Gastrocnemius medialis (tissue), 4 donors: ENCODE measurements at places on chromosomes 3 and 15.

- peaks cover 27% of the 10 kb centered on the region for H3K4me1 ChIP-seq
- H3K4me3 ChIP-seq = no peak overlapping the region
- no peaks in the 10 kb centered on the region for H3K27me3 ChIP-seq
- no peak for DNase-seq
Measured at GRCh38 chr3:188178293-188178936, 24.5 kb downstream of the LPP start.

GRCh38 chr15:89378296-89379151 lies 43.9 kb upstream of the POLG start:
- H3K27ac ChIP-seq = no peak overlapping the region
- peaks cover 77% of the 10 kb centered on the region for H3K27me3 ChIP-seq
- no peak for DNase-seq
- H3K4me1 ChIP-seq = peaks cover 9% of the 10 kb centered on the region
- peak overlapping the region; percentile 40 for H3K4me3 ChIP-seq

DNA sequence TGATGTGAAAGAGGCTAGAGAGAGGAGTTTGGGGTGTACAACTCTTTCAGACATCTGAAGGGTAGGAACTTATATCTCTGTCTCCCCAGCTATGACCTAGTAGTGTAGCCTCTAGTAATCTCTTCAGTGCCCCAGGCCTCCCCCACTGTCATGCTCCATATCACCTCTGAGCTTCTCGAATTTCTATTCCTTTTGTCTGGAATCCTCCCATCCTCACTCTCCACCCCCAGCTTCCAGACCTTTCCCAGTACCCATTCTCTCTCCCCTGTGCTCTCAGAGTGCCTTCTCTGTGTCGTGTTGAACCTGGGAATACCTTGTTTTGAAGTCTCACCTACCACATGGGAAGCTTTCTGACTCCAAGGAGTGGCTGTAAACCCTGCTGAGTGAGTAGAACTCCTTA lies 3.6 kb upstream of the RBPMS2 start:
- H3K4me1 ChIP-seq = peaks cover 3% of the 10 kb centered on the region
- peaks cover 8% of the 10 kb centered on the region for H3K27me3 ChIP-seq
- DNase-seq = no peak

DNA sequence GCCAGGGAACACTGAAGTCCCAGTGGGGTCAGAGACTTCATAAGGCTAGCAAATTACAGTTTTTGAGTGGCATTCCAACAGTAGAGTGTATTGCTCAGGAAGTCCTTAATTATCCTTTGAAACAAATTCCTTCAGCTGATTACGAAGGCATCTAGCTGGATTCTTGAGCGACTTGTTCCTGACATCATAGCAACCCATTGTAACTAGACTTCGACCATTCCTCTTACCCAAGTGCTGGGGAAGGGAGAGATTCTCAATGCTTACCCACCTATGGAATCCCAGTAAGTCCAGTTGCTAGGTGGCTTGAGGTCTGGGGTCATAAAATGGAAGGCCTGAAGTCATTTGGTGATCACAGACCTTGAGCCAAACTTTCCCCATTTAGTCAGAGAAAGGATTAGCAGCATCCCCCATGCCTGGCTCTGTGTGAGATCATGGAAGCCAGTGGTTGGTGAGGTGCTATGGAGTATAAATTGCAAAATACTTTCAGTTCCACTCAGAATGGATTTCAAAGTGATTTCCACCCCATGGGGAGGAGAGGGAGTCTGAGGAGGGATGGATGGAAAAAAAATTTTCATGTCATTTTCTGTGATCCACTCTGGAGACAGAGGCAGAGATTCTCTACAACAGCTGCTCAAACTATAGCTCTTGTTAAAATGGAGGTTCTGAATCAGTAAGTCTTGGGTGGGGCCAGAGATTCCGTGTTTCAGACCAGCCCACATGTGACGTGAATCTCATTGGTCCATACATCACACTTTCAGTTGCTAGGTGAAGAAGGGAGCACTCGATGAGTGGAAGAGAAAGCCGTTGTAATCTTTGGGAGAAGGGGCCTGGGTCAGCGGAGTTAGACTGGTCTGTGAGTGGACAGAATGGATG lies 45.7 kb downstream of the CD86 start:
- H3K27ac ChIP-seq = no peak overlapping the region
- H3K27me3 ChIP-seq = no peaks in the 10 kb centered on the region
- H3K4me3 ChIP-seq = no peak overlapping the region
- DNase-seq = no peak
- no peaks in the 10 kb centered on the region for H3K36me3 ChIP-seq

DNA sequence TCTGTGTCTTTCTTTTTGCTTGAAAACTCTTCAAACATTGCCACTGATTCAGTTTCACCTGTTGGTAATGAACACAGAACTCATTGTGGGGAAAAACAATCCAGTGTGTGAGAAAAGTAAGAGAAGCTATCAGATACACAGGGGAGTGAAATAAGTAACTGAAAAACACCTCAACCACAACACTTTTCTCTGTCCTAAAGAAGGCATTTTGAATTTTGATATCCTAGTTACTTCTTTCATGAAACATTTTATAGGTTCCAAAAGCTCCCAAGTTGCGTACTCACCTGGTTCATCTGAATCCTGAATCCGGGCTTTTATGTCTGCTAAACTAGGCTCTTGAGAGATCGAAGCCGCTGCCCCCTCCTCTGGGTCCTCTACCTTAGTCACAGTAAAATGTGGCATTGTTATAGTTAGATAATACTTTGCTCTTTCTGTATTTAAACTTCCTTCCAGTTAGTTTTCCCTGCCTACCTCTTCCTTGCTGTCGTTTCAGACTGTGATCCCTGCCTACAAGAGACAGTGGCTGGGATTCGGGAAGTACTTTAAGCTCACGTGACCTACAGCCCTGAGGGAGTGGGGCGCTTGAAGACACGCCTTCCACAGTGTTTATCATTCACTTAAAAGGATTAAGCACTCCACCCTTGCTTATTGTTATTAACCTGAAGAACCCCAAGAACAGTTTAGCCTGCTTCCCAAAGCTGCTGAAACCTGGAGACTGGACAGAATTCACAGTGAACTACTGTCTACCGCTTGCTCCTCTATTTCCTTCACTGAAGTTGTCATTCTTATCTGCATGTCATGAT lies 19.1 kb downstream of the SLC12A6 start:
- no peaks in the 10 kb centered on the region for H3K27me3 ChIP-seq
- H3K4me3 ChIP-seq = peak overlapping the region; percentile 31
- peak; percentile 17 for DNase-seq
- no peaks in the 10 kb centered on the region for H3K36me3 ChIP-seq

DNA sequence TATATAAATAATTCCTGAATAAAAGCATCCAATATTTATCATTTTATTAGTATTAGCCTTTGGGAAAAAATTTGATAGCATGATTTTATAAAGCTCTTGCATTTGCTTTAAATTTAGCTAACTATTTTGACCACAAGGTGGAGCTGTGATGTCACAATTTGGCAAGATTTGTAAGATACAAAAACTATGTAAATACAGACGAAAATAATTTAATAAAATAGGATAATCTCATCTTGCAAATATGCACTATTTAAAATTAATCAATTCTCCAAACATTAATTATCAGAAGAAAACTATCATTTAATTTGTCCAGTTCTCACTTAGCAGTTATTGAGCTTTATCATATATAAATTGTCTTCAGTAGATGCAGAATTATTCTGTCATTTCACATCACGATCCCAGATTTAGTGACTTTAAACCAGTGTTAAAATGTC lies 95.4 kb downstream of the PLOD2 start:
- no peak for DNase-seq
- no peaks in the 10 kb centered on the region for H3K4me1 ChIP-seq
- no peak overlapping the region for H3K4me3 ChIP-seq
- no peaks in the 10 kb centered on the region for H3K36me3 ChIP-seq
- H3K27me3 ChIP-seq = no peaks in the 10 kb centered on the region
- H3K27ac ChIP-seq = no peak overlapping the region

DNA sequence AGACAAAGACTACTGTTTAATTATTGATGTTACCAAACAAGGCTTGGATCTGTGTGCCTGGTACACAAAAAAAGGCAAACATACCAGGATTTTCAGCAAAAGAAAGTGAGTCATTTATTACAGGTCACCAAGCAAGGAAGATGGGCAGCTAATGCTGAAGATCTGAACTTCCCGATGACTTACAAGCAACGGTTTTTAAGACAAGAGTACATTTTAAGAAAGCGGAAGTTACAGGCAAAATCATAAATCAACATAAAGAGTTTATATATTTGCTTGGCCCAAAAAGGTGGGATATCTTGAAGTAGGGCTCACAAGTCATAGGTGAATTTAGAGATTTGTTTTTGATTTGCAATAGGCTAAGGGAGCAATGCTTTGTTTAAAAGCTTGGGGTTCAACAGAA lies 125.4 kb upstream of the SPATA16 start:
- no peaks in the 10 kb centered on the region for H3K4me1 ChIP-seq
- no peaks in the 10 kb centered on the region for H3K36me3 ChIP-seq
- no peak overlapping the region for H3K27ac ChIP-seq

DNA sequence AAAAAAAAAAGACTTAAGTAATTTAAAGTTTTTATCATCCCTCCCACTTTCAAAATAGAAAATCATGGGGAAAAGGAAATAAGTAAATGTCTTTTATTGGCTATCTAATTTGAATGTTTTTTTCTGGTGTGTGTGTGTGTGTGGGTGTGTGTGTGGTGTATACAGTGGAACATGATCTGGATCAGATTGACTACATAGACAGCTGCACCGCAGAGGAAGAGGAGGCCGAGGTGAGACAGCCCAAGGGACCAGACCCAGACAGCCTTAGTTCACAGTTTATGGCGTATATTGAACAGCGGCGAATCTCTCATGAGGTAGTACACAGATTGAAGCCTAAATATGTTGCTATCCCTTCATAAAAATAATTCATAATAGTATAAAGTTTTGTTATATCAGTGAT lies 44.5 kb downstream of the LRCH3 start:
- no peak overlapping the region for H3K4me3 ChIP-seq
- H3K36me3 ChIP-seq = peaks cover 83% of the 10 kb centered on the region
- H3K27me3 ChIP-seq = no peaks in the 10 kb centered on the region
- DNase-seq = no peak
- H3K27ac ChIP-seq = no peak overlapping the region
- H3K4me1 ChIP-seq = no peaks in the 10 kb centered on the region
